Osteocyte (in vitro differentiated cells): ENCODE measurements at places on chromosomes 12 and 14. TPM values are rescaled to one million over a fixed set of nuclear protein-coding genes. Genes with fewer than 3 reads are reported as not detected.

- DNase-seq = no peak
- no peaks in the 10 kb centered on the region for H3K4me1 ChIP-seq
- H3K4me3 ChIP-seq = no peak overlapping the region
- no peak overlapping the region for H3K27ac ChIP-seq
- H3K36me3 ChIP-seq = peaks cover 8% of the 10 kb centered on the region
- H3K27me3 ChIP-seq = no peaks in the 10 kb centered on the region
Observed at GRCh38 chr12:4530982-4531586, 7.6 kb upstream of the RAD51AP1 start.

The AVPR1A gene
- total RNA-seq = 1.7 TPM in 2 replicates

DNA sequence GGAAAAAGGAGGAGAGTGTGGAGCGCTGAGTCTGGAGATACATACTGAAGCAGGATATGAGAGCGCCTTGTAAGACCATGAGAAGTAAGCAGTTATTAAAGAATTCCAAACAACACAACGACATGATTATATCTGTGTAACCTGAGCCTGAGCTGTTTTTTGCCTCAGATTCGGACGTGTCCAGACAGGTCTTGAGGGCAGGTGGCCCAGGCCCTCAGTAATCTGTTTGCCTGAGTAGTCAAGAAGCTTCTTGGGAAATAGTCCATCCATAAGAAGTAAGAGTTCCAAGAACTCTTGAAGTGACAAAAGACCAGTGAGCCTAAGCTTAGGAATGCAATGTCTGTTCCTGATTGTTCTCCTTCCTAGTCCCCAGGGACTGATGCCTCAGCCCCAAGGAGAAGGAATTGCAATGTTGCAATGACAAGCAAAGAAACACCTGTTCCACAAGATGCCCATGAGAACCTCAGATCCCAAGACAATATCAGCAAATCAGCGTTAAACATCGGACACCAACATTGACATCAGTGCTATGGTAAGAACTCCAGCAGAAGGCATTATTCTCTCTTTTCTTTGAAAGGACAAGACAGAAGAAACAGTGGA is 34.7 kb upstream of the ADAMTS20 start:
- no peak overlapping the region for H3K4me3 ChIP-seq
- no peaks in the 10 kb centered on the region for H3K4me1 ChIP-seq
- DNase-seq = no peak
- H3K27ac ChIP-seq = no peak overlapping the region

GRCh38 chr14:78329371-78329770 is 159.2 kb downstream of the NRXN3 start:
- H3K4me3 ChIP-seq = no peak overlapping the region
- H3K4me1 ChIP-seq = no peaks in the 10 kb centered on the region
- DNase-seq = no peak
- no peaks in the 10 kb centered on the region for H3K27me3 ChIP-seq

DNA sequence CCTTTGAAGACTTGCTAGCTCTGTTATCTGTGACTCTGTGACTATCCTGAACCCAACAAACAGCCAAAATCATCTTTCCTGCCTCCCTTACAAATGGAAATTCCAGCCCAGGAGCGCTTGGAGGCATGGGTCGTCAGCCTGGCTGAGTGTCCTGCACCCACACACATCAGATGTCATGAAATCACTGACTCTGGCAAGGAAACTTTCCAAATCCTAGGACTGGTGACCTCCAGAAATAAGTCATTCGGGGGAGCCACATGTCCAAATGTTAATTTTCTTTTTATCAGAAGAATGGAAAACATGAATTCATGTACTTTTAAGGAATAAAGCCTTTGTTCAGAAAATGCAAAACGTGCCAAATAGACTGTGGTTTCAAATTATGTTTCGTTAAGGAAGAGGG is 96.3 kb upstream of the EVL start:
- peaks cover 35% of the 10 kb centered on the region for H3K4me1 ChIP-seq
- H3K27ac ChIP-seq = peak overlapping the region; percentile 72
- no peaks in the 10 kb centered on the region for H3K27me3 ChIP-seq

The CIT gene
- 9.7 and 10.2 TPM in 2 replicates for total RNA-seq

- no peaks in the 10 kb centered on the region for H3K27me3 ChIP-seq
- H3K36me3 ChIP-seq = no peaks in the 10 kb centered on the region
- H3K4me1 ChIP-seq = peaks cover 5% of the 10 kb centered on the region
Observed at GRCh38 chr12:112535637-112536366, 117.1 kb downstream of the PTPN11 start.
